Liver (tissue), 10 donors: ENCODE measurements at places on chromosomes 16 and 17. TPM values are rescaled to one million over a fixed set of nuclear protein-coding genes. Genes with fewer than 3 reads are reported as not detected.

TK1 gene
- total RNA-seq: 0.84 TPM

TEKT1 gene
- total RNA-seq: not detected

RNF43 gene
- total RNA-seq: 4.5 TPM

DNA sequence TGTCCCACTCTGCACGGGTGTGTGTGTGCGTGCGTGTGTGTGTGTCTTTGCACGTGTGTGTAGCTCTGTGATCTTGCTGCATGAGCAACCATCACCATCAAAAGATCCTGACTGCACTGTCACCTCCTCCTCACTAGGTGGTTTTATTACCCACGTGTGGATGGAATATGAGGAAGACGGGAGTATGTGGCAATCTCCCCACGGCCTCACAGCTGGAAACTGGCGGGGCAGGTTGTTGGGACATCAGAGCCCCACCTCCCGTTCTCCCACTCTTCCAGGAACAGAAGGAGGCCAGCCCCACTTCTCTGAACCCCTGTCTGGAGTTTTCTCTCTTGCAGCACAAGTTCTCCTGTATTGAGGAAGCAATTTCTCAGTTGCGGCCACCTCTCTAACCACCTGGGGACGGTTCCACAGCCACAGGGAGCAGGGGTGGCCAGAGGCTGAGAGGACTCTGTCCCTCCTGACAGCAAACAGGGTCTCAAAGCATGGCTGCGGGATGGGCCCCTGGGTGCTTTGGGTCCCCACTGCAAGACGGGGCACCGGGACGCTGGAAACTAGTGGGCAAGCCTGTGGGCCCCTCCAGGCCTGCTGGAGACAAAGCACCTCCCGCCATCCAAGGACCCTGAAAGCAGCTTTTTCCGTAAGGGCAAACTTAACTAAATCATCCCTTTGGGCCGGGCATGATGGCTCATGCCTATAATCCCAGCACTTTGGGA lies 27.9 kb upstream of the ATP2C2 start:
- DNase-seq: no peak

- no peak for DNase-seq
Observed at GRCh38 chr16:88870608-88871348, 4.3 kb upstream of the PABPN1L start.

GRCh38 chr17:79618383-79619067 lies 7.7 kb upstream of the RBFOX3 start:
- DNase-seq: no peak

DNA sequence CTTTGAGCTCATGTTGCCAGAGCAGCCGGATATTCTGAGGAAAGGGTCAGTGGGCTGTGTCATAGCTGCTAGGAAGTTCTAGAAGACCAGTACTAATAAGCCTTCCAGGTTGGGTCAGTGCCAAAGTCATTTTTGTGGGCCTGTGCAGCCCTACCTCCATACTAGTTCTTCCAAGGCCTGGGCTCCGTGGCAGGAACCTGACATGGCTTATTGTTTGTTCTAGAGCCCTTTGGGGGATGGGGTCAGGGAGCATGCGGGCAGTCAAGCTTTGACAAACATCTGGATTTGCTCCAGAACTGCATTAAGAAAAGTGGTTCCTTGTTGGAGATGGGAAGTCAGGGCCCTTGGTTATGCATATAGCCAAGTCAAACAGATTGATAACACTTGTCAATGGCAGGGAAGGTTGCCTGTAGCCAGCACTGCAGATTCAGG lies 7.6 kb downstream of the ALKBH5 start:
- DNase-seq: peak; percentile 44
